Common myeloid progenitor, CD34-positive (primary cell): ENCODE measurements at places on chromosomes 12 and 14.

DNA sequence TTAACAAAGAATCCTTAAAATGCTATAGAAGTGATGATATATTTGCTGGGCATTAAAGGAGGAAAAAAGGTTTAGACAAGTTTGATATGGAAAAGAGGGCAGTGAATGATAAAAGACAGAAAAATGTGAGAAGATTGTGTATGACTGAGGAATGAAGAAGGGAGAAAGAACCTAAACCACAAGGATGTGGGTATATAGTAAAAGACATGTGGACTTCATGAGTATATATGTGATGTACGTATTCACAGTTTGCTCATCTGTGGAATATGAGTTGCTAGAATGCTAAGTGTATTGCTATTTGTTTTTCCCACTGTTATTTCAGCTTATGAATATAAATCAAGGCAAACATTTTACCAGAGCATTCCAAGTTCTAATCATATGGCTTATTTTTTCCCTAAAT lies 2.1 kb upstream of the SLC16A7 start:
- DNase-seq, result no peak

- no peak for DNase-seq
Measured at GRCh38 chr14:55302367-55303124, 31.3 kb downstream of the FBXO34 start.

DNA sequence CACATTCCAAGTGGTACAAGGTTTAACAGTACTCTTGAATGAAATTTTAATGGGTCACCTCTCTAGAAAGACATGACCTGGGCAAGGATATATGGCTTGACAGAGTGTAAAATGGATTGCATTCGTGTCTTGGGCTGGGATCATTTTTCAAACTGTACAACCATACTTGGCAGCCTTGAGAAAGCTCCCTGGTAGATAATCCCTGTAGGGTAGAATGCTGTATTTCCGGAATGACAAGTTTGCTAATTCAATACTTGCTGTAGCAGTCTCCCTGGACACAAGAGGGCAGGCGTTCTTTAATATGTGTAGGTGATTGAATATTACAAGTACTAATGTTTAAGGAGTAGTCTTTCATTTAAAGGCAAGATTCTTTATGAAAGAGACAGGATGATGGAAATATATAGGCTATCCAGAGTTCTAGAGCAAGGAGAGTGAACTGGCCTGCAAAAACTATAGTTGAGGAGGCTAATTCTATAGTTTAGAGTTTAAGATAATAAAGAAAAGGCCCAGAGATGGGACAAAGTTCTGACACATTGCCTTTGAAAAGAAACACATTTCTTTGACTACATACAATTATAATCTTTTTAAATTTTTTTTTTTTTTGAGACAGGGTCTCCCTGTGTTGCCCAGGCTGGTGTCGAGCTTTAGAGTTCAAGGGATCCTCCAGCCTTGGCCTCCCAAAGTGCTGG lies 53.4 kb downstream of the PLBD1 start:
- DNase-seq, result peak; percentile 40

DNA sequence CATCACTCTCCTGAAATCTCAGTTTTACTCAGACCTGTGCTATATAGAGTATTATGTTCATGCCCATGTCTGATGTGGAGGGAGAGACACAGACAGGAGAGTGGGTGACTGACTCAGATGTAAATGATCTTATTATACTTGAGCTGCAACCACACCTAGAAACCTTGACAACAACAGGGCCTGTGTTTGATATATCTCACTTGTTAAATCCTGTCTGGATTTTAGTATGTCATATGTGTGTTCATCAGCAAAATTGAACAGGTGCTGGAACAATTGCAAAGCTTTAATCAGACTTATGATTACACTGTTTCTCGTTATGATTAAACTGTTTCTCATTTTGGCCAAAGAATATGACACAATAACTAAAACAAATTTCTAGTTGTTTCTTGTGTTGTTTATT lies 37.7 kb downstream of the DIP2B start:
- DNase-seq, result no peak

GRCh38 chr14:89544636-89545301 lies 127.7 kb upstream of the FOXN3 start:
- no peak for DNase-seq
